ENCODE measurements at places on chromosomes 1 and 21.

DNA sequence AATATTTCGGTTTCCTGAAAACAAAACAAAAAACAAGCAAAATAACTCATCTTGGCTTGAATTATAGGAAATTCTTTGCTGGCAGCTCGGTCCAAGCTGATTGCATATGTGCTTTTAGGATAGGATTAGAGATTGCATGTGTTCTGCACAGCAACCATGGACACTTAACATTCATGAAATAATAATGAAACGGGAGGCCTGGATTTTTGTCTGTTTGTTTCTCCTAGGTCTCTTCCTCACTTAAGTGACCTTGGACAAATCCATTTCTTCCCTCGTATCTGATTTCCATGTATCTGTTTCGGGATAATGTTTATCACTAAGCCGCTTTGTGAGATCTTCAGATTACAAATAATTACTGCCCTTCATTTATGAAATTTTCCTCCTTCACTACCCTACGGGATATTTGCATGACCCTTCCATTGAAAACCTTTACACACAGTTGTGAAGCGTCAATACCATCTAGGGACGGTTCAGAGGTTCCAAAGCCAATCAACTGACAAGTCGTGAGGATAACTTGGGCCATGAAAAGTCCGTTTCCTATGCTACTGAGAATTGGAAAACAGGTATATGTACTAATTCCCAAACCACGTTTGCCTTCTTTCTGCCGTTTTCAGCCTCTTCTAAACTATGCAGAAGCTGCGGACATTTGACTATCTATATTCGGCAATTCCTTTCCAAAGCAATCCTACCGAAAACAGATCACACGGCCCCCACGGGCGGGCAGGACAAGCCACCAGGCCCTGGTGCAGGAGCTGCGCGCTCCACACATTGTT lies 1.3 kb upstream of the H3-3A start:
- DNase-seq: no peak

GRCh38 chr1:84973498-84974334 lies 23.2 kb downstream of the MCOLN2 start:
- no peak for DNase-seq

DNA sequence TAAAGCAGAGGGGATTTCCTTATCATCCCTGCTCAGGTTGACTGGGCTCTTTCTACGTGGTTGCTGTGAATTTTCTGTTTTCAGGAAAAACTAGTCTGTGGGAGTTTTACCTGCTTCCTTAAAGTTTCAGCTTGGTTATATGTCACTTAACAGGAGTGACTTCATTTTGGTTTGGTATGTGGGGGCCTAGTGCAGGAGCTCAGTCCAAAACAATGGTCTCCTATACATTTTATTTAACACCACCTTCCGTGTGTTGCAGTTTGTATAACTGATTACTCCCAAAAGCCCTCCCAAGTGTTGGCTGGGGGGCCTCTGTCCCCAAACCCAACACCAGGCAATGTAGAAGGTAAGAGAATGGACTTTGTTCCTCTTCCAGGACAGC lies 5.3 kb downstream of the IL23R start:
- no peak for DNase-seq

DNA sequence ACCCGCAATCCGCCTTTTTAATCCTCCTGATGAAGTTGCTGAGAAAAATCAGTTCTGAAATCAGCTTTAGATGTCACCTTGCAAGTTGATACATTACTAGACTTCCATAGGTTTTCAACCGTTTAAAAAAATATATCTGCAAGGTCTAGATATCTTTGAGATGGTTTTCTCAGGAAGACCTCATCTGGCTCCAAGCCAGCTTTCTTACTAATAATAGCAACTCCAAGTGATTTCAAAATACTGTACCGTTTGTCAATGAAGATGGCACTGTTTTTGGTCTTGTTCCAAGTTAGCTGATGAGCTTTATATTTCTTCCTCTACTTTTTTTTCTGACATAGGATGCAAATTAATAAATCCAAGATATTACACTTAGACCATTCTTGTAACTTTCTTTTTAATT lies 40.3 kb downstream of the LRRC8C start:
- no peak for DNase-seq

GRCh38 chr1:186819126-186819525 lies 9.6 kb upstream of the PLA2G4A start:
- no peak for DNase-seq

GRCh38 chr1:170939476-170939875 lies 4.1 kb downstream of the MROH9 start:
- no peak for DNase-seq

Measured in DND-41 (cell line).